ENCODE measurements at places on chromosomes 4 and X.

GRCh38 chrX:134444681-134445080 is 15.3 kb upstream of the HPRT1 start:
- DNase-seq = no peak

DNA sequence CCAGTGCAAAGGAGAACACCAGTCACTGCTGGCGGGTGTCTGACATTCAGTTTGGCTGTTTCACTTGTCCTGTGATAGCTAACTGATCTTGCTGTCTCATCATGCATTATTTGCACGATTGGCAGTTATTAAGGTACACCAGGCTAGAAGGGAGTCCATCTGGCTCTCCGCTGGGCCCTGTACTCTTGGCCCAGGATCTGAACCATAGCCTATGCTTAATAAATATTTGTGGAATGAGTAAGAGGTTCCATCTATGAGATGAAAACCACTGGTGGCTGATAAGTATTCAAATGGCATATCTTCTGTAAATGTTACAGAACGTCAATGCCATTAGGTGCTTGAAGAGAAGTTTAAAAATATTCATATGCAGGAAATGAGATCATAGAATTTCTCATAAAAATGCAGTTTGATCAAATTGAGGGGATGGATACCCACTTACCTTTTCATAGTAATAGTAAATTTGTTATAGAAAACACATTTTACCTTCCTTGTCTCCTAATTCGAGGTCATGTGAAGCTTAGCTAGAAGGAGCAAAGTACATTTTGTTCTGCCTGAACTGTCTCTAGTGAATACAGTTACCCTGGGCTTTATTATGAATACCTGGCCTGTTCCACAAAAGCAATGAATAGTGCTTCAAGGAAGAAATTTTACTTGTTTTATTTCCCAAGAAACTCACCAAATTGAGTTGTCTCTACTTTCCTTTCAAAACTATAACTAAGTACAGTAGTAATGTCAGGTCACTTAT is 213.5 kb downstream of the CBR4 start:
- DNase-seq = no peak

DNA sequence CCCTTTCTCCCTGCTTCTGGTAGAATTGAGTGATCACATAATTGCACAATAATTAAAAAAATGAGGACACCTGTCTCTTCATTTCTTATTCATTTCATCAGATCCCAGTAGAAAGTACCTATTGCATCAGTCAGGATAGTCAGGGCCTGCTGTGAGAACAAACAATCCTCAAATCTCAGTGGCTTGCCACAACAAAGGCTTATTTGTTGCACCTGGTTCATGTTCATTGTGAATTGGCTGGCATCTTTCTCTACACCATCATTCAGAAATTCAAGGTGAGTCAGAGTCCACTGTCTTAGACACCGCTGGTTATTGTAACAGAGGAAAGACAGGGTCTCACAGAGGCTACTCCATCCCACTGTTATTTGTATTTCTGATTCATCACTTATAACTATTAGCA is 409.8 kb downstream of the STIM2 start:
- no peak for DNase-seq

DNA sequence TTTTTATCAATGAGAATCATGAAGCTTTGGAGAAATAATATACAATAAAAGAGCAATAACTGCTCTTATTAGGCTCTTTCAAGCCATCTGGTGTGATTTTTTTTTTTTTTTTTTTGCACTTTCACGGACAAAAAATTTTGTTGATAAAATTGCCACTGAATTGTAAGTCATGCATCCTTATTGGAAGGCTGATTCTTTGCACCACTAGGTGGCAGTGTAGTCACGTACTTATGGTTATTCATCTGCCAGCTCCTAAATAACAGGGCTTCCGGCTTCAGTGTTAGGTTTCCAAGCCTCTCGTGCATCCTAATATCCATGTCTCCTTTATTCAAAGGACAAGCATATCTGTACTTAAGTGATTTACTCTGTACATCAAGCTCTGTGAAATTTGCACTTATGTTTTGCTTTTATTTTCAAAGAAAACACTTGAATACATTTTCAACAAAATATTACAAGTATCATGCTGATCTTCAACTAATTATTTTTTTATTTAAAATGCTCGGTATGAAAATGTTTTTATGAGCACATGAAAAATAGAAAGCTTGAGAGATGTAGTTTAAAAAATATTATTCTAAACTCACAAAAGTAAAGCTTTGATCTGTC is 1578.3 kb upstream of the TENM3 start:
- peak; percentile 96 for DNase-seq

DNA sequence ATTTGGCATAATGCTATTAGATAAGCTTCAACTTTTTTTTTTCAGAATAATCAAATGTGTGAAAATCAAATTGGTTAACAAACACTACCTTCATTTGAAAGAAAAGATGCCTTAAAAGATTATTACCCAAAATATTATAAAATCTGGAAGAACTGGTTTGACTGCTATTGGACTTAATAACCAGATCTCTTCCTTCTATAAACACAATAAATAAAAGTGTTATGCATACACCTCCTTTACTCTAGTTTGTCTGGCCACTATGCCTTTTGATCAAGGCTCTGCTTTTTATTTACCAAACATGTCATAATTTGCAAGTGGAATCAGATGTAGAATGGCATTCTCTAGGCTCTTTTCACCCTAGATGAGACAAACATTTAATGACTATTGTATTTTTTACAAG is 897.3 kb upstream of the EPHA5 start:
- DNase-seq = no peak

DNA sequence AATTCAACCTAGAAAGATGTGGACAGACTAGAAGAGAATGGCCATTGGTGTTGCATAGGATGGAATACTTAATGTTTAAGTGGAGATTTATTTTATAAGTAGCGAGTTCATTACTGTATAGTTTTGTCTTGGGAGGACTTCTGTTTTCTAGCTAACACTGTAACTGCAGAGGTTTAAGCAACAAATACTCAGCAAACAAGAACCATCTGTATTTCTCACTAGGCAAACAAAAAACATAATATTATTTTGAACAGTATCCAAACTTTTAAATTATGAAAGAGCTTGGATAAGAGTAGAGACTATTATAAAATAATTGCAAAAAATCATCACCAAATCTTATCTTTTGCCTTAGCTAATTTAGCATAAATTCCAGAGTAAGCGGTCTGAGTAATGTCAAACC is 121.1 kb downstream of the GLRA3 start:
- no peak for DNase-seq
